ENCODE measurements at places on chromosomes 5 and 9. TPM values are rescaled to one million over a fixed set of nuclear protein-coding genes. Genes with fewer than 3 reads are reported as not detected.

RPL35 gene
- 3,325 TPM for polyA plus RNA-seq

CCNO gene
- 0.94 TPM for polyA plus RNA-seq

NR5A1 gene
- polyA plus RNA-seq: not detected

TICAM2 gene
- 0.06 TPM for polyA plus RNA-seq

DPYSL3 gene
- polyA plus RNA-seq: 5.8 TPM

GFPT2 gene
- polyA plus RNA-seq: not detected

DNA sequence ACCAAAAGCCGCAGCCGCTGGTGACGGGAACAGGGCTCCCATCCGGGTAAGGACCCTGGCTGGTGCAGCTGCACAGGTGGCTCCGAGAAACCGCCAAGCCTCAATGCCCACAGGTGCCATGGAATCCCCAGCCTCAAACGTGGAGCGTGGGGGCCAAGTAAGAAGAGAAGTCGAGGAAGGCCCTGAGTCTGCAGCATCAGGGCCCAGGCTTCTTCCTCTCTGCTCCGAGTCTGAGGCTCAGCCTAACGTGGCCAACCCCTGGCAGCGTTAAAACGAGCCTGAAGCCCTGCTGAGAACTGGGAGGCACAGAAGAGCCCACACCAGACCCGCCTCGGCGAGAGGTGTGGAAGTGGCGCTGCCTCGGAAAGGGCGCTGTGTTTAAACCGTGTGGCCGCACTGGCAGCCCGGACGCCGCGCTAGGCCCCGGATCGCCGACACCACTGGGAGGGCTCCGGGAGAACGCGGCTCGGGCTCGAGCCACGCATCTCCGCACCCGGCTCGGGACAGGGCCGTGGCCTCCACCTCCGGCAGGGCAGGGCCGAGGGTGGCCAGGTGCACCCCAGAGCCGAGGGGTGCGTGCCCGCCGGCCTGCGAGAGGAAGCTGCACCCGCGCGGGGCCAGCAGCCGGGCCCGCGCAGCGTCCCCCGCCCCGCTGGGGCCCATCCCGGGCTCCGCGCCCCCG, 730 bp downstream of the ZMYND19 start:
- DNase-seq: no peak

GRCh38 chr9:130501639-130502038, 56.9 kb downstream of the ASS1 start:
- DNase-seq: no peak

DNA sequence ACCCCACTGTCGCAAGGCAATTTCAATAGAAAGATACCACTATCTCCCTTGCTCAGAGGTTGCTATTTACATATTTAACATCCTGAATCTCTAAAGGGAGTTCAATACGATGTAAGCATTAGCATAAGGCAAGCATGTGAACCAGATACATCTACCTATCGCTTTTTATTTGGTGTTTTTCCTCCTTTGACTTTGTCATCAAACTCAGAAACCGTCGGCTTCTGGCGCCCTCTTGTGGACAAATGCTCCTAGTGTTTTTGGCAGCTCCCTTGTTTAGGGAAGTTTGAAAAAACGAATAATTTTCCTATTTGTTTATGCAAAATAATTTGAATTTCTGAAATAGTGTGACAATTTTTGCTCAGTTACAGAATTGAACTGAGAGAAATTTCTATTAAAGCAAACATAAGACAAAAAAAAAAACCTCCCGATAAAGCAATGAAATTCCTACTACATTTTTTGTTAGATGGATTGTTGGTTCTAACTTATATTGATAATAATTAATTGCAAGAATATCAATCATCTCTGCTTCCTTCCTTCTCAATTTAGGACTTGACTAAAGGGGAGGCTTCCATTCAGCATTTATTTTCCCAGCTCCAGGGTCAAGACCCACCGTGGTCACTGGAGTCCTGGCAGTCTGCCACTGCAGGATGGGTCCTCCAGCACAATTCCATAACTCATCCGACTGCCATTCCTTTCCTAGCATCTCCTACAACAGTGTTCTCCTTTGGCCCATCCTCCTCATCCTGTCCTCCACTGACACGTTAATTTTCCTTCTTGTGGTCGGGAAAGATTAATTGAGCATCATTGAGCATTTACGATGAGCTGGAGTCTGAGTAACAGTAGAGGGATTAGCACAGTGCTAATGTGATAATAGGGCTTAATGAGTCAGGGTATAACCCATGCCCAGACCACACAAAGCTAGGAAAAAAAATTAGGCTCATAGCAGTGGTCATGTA, 131.8 kb upstream of the CHD1 start:
- peak; percentile 58 for DNase-seq

DNA sequence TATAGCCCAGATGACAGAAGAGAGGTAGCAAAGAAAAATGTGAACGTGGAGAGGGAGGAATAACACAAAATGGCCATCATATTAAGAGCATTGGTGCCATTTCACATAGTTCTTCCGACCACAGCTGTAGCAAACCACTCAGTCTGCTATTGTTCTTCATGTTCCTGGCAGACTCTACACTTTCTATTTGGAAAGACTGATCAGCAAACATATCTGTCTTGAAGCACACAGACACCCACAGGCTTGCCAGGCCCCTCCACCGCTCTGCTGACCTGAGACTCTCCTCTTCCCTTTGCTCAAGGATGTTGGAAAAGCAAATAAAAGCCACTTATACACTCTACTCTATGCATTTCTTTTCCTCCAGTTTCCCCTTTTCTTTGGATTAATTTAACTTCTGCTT, 298.0 kb downstream of the FBXL7 start:
- DNase-seq: no peak

DNA sequence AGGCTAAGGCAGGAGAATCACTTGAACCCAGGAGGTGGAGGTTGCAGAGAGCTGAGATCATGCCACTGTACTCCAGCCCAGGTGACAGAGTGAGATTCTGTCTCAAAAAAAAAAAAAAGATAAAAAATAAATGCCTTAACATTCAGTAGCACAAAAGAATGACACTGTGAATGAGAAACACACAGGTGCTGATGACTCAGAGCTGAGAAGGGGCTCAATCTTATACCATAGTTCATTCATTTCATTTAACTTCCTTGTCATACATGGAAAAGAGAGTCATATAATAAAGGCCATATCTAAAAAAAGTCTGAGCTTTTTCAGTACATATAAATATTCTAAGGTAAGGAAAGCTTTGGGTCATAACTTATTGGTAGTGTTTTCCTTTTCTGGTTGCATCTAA, 40.6 kb downstream of the WWC1 start:
- DNase-seq: no peak

DNA sequence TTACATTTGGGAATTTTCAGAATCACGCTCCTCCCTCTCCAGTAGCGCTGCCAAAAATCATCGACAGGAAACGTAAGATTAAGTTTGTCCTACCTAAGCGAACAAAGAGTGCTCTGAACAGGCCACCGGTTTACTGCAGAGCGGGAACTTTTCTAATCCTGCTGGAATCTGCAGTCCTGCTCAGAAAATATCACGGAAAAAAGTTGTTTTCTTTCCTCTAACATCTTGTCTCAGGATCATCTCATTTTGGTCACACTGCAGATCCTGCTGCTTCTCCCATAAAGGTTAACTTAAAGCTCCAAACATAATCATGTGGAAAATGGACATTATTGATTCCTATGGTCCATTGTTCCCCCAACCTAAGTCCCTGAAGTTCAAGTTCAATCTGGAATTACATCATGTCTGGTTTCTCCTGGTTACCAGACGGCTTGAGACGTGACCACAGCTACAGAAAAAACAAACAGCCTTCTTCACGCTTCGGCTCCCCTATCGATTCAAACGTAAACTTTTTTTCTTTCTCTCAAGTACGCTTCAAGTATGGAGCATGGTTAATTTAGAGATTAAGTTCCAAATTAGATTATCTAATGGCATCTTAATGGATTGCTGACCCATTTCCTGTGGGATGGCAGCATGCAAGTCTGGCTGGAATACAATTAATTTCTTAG, 217.6 kb downstream of the NFIB start:
- no peak for DNase-seq

DNA sequence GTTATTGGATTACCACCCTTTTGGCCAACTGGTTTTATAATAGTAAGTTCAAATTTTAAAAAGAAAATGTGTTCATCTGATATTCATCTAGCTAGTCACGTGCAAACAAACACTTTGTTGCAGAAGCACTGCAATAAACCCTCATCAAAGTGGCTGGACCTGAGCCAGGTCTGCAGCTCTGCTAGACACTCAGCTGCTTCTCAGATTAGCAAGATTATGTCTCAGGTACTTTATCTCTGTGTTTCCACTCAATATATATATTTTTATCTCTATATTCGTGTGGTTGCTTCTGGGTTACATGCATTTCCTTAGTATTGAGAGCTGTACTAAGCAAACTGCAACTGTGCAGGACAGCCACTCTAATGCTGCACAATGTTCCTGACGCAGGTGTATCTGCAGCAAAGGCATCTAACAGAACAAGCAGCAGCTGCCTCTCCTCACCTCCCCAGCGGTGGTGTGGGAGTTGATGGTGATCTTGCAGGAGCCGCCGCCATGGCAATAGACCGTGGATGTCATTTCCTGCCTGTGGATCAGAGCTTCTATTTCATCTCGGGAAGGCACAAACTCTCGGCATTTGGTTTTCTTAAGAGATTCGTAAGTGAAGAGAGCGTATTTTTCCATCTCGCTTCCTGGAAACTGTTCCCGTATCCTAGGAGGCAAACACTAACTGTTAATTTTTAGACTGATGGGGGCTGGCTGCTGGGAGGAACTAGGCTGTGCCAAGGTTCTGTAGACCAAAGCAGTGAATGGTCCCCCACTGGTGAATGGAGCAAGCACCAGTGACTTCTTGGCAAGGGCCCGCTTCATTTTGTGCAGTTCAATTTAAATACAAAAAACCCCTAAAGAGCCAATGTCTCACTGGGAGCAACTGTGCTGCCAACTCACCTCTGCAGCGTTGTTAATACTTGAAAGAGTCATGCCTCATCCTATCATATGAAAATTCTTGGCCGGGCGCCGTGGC, 56.7 kb upstream of the RETREG1 start:
- DNase-seq: no peak
